ENCODE measurements at places on chromosomes 5 and 9. TPM values are rescaled to one million over a fixed set of nuclear protein-coding genes. Genes with fewer than 3 reads are reported as not detected.

GRIN3A gene
- 0.25 TPM for total RNA-seq

ZNF366 gene
- total RNA-seq: 3.8 TPM

CER1 gene
- not detected for total RNA-seq

DNA sequence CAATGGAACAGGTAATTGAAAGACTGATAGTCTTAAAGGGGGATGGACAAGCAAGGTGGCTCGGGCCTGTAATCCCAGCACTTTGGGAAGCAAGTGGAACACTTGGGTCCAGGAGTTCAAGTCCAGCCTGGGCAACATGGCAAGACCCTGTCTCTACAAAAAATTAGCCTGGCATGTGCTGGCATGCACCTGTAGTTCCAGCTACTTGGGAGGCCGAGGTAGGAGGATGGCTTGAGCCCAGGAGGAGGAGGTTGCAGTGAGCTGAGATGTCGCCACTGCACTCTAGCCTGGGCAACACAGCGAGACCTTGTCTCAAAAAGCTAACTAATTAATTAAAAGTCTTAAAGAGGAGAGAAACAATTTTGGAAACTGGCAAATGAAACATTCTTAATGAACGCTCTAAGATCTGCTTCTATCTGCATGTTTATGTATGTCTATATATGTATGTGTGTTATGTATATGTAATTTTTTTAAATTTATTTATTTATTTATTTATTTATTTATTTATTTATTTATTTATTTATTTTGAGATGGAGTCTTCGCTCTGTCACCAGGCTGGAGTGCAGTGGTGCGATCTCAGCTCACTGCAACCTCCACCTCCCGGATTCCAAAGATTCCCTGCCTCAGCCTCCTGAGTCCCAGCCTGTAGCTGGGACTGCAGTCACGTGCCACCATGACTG is 80.6 kb downstream of the SFXN1 start:
- no peak for DNase-seq

GRCh38 chr5:108059334-108059733 is 322.6 kb downstream of the FBXL17 start:
- DNase-seq: no peak

UBE2QL1 gene
- total RNA-seq: 14.0 TPM

GRCh38 chr5:181203093-181203711 is 1.8 kb downstream of the TRIM7 start:
- DNase-seq: no peak

DNA sequence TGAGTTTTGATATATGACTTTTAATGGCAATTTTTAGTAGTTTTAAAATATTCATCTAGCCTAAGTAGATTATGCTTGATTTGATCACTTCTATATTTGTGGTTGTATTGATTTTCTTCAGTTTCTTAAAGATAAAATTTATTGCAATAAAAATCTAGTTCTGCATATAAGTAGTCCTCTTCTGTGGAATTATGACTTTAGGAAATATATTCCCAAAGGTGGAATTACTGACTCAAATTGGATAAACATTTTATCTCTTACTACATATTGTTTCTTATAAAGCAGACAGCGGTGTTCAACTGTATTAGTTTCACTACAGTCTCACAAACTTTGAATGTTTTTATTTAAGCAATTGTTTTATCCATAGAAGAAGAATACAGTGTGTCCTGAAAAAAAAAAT is 883.0 kb upstream of the SEMA6A start:
- no peak for DNase-seq

IFNA2 gene
- not detected for total RNA-seq

SUSD3 gene
- total RNA-seq: 1.4 TPM

CARTPT gene
- total RNA-seq: not detected

DNA sequence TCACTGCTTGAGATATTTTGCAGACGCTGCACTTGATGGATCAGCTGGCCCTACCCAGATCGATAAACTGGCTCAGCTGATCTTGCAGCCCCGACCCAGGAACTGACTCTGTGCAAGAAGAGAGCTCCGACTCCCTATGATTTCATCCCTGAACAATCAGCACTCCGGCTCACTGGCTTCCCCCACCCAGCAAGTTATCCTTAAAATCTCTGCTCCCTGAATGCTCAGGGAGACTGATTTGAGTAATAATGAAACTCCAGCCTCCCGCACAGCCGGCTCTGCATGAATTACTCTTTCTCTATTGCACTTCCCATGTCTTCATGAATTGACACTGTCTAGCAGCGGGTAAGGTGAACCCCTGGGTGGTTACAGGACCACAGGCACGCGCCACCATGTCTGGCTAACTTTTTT is 16.9 kb upstream of the NANS start:
- no peak for DNase-seq

GRCh38 chr5:55994495-55994997 is at the start of gene IL6ST:
IL6ST (minus strand) TSS chr5:55994963; CDS start chr5:55976278, 18,685 bp downstream.
- peak; percentile 77 for DNase-seq

C9orf153 gene
- total RNA-seq: 0.25 TPM

GRCh38 chr5:32027717-32028458 is 146.2 kb downstream of the GOLPH3 start:
- DNase-seq: peak; percentile 82

LMBRD2 gene
- 12.7 TPM for total RNA-seq

- DNase-seq: peak; percentile 92
Measured at GRCh38 chr9:70601000-70601951, 186.8 kb upstream of the KLF9 start.

PCSK1 gene
- 0.36 TPM for total RNA-seq

GRCh38 chr9:89435071-89435823 is 62.7 kb downstream of the SEMA4D start:
- no peak for DNase-seq

GRCh38 chr9:109027176-109027575 is 13.9 kb upstream of the CTNNAL1 start:
- DNase-seq: no peak

NEURL1B gene
- total RNA-seq: 28.0 TPM

GRCh38 chr5:76852772-76853171 is 3.0 kb downstream of the S100Z start:
- no peak for DNase-seq

GRCh38 chr9:130865921-130866320 is 30.7 kb downstream of the QRFP start:
- no peak for DNase-seq
